ENCODE measurements at places on chromosomes 13 and 19.

DNA sequence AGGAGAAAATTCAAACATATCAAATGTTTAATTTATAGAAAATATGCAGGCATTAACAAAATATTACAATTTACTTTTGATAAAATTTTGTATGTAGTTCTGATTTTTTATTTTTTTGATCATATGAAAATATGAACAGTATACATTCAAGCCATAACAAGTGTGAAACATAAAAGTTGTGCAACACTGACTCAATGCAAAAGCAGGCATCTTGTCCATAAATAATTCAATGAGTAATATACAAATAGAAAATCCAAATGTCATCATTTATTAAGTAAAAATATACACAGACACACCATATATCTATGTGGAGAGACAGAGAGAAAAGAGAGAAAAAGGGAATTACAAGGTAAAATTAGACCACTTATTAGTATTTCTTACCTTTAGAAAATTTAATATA is 1183.9 kb downstream of the SLITRK1 start:
- DNase-seq, result no peak

GRCh38 chr19:18655173-18655844 is 18.5 kb downstream of the KLHL26 start:
- no peak for DNase-seq

GRCh38 chr19:2127758-2128157 is 23.6 kb downstream of the AP3D1 start:
- DNase-seq, result no peak

DNA sequence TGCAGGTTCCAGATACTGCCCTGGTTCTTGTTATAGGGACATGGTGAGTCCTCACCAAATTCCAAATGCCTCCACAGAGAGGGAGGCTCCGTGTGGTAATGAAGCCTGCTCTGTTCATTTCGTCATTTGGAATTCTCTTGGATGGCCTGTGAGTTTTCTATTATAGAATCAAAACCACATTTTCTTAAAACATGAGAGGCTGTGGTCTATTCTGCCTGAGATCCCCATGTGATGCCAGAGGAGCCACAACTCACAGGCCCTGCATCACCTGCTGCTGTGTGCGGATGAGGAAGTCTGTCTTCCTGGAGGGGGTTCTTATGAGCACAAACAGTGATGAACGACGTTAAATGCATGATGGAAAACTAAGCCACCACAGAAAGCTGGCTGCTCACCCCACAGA is 264.4 kb downstream of the UQCRFS1 start:
- DNase-seq, result no peak

DNA sequence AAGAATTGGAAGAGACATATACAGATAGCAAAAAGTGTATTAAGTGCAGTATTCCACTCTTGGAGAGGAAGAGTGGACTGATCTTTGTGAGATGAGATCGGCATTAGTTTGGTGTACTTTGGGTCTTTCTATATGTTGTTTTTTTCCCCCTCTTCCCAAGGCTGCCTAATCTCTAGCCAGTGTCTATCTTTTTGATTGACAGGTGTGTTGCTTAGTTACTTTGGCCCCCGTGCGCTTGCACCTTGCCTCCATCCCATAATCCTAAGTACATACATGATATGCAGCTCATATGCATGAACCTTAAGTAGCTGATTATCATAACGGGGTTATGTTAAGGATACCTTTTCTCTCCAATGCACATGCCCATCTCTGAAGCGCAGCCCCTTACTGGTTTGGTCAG is 4.3 kb upstream of the SLC7A10 start:
- no peak for DNase-seq

GRCh38 chr19:29645911-29646310 is 19.4 kb upstream of the PLEKHF1 start:
- DNase-seq, result no peak

DNA sequence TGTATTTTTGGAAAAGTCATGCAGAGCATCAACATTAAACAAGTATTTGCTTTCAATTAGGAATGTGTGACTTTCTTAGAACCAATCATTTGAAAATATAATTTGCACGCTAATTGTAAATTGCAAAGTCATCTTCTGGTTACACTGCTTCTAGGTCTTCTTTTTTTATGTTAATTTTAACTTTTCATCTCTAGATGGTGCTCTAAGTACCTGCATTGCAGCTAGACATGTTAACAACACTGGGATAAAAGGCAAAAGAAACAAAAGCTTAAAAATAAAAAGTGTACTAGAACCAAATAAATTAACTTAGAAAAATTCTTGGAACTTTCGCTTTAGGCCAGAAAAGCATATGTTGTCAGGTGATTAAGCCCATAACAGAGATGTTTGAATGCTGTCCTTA is 2758.2 kb downstream of the PCDH9 start:
- no peak for DNase-seq

DNA sequence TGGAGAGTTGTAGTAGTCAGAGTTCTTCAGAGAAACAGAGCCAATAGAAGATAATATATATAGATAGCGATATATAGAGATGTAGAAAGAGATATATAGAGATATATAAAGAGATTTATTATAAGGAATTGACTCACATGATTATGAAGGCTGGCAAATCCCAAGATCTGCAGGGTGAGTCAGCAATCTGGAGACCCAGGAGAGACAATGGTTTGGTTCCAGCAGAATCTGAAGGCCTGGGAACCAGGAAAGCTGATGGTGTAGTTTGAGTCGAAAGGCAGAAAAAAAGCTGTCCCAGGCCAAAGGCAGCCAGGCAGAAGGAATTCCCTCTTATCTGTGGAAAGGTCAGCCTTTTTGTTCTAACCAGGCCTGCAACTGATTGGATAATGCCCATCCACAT is 194.1 kb downstream of the NUFIP1 start:
- DNase-seq, result no peak

GRCh38 chr13:93963266-93964145 is 516.0 kb downstream of the DCT start:
- no peak for DNase-seq

- DNase-seq, result no peak
Measured at GRCh38 chr19:13795595-13796300, 505 bp downstream of the ZSWIM4 start.

GRCh38 chr13:50015258-50015657 is at the start of gene KCNRG:
TSS of gene KCNRG (plus strand) at chr13:50015444. CDS start at chr13:50015494, 50 bp downstream.
- DNase-seq, result no peak

- no peak for DNase-seq
Measured at GRCh38 chr13:59666504-59666903, 497.2 kb downstream of the DIAPH3 start.

- no peak for DNase-seq
Measured at GRCh38 chr19:10184636-10185035, 10.1 kb downstream of the DNMT1 start.

DNA sequence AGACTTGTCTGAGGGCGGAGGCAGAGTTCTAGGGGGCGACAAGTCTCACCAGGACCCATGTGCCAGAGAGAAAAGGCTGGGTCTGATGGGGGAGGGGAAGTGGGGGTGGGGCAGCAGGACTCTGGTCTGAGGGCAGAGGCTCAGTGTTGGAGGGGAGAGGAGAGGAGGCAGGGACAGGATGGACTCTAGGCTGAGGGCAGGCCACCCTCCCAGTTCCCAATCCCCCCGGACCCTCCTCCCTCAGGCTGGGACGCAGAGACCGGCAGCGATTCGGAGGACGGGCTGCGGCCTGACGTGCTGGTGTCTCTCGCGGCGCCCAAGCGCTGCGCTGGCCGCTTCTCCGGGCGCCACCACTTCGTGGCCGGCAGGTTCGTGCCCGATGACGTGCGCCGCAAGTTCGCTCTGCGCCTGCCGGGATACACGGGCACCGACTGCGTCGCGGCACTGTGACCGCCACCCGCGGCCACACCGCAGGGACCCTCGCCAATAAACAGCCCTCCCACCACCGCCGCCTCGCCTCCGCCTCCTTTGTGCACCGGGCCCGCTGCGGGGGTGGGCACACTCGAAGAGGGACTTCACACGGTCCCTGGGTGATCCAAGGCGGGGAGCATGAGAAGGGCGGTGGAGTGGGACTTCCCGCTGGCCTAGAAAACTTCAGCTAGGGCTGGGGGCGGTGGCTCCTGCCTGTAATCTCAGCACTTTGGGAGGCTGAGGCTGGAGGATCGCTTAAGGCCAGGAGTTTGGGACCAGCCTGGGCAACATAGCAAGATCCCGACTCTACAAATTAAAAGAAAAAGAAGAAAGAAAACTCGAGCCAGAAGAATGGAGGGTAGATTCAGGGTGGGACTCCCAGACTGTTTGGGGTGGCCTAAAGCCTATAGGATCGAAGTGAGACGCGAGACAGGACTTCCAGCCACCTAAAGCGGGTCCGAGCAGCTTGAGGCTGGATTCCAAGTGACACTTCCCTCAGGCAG is 703 bp upstream of the CILP2 start:
- no peak for DNase-seq

GRCh38 chr13:50527188-50527587 is 316.3 kb downstream of the DLEU7 start:
- DNase-seq, result no peak

GRCh38 chr19:45560038-45560437 is 24.6 kb downstream of the OPA3 start:
- DNase-seq, result no peak

DNA sequence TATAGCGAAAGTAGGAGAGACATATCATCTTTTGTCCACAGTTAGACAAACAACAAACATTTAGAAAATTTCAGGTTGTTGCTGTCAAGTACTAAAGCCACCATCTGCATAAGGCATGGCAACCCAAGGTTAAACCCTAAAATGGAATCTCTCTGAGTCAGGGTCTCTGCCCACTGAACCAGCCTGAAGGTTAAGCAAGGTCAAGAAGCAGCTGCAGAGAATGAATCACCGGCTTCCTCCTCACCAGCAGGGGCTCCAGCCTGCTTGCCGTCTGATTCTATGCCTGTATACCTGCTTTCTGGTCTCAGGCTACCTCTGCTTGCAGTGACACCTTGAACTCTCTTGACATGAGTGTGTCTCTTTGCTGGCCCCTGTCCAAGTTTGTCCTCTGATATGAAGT is 726.2 kb upstream of the SGCG start:
- DNase-seq, result no peak

GRCh38 chr13:51396352-51396751 is 56.5 kb downstream of the INTS6 start:
- DNase-seq, result no peak

- peak; percentile 58 for DNase-seq
Measured at GRCh38 chr13:40665126-40666044, 1.1 kb downstream of the FOXO1 start.

DNA sequence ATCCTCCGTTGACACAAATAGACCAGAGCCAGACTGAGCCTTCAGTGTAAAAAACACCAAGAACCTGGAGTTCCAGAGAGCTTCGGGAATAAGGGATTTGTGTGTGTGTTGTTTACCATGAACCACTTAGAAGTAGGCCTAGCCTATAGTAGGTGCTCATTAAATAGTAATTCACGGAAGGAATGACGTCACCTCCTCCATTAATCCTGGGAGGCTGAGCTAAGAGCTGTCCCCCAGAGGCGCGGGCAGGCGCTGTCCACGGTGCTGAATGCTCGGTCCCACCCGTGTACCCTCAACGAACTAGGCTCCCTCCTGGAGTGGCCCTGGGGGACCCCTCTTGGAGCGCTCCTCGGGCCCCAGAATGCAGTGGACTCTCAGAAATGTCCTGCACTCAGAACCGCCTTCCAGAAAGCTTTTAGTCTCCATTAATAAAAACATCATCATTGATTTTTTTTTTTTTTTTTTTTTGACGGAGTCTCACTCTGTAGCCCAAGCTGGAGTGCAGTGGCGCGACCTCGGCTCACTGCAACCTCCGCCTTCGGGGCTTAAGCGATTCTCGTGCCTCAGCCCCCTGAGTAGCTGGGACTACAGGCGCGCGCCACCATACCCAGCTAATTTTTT is 6.5 kb downstream of the UNC13A start:
- DNase-seq, result peak; percentile 70

DNA sequence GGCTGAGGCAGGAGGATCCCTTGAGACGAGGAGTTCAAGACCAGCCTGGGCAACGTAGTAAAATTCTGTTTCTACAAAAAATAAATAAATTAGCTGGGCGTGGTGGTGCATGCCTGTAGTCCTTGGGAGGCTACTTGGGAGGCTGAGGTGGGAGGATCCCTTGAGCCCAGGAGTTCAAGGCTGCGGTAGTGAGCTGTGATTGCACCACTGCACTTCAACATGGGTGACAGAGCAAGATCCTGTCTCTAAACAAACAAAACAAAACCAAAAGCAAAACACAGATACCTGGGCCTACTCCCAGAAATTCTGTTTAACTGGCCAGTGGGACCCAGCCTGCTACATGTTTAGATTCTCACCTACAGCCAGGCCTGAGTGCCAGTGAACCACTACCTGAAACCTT is 74.6 kb upstream of the MEDAG start:
- DNase-seq, result no peak

GRCh38 chr13:50829226-50829625 is 14.3 kb downstream of the DLEU7 start:
- DNase-seq, result no peak

- no peak for DNase-seq
Measured at GRCh38 chr13:103573446-103573845, 507.2 kb upstream of the SLC10A2 start.

GRCh38 chr19:8321986-8322637 is 816 bp downstream of the RPS28 start:
- DNase-seq, result no peak

DNA sequence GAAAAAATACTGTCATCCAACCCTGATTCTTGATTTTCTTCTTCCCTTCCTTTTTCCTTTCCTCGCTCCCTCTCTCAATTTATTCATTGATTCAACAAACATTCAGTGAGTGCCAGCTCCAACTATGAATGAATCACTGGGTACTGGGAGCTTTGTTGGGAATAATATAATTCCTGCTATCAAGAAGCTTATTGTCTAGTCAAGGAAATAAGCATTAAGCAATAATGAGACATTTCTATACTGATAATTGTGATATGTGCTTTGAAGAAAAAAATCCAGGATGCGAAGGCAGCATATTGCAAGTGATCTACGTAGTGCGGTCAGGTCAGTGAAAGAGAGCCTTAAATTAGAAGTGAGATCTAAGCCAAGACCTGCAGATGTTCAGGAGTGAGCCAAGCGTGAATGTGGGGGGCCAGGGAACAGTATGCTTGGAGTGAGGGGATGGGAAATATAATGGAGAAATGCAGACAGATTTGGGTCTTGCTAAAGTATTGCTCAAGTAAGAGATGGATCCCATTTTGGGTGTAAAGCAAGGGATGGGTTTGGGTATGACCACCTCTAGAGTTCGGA is 253.5 kb downstream of the LHFPL6 start:
- no peak for DNase-seq

Measured in stimulated activated CD8-positive, alpha-beta memory T cell treated with anti-CD3 and anti-CD28 coated beads, Interleukin-4, amount 100 ng/mL, for 48 hours (primary cell).